ENCODE measurements at places on chromosomes 5 and 9. TPM values are rescaled to one million over a fixed set of nuclear protein-coding genes. Genes with fewer than 3 reads are reported as not detected.
A peak's percentile ranks its signal among the peaks of the same experiment; 100 is the strongest.

DNA sequence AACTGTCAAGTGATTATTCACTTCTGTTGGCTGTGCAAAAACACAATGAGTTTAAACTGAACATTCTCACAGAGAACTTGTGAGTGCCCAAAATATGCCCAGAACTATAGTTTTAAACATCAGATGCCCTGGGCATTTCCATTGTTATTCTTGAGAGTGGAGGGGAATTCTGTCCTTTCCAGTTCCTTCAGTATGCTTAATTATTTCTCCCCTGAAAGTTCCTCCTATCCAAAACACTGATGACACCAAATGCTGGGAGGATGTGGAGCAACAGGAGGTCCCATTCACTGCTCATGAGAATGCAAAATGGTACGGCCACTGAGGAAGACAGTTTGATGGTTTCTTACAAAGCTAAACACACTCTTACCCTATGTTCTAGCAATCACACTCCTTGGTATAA is 55.5 kb downstream of the ROR2 start:
- no peak for DNase-seq

GRCh38 chr5:58447226-58447625 is 12.7 kb downstream of the PLK2 start:
- DNase-seq: no peak

GRCh38 chr9:295576-295975 is 80.9 kb downstream of the DOCK8 start:
- DNase-seq: no peak

- no peak for DNase-seq
Observed at GRCh38 chr9:127651697-127652610, 39.9 kb downstream of the STXBP1 start.

DNA sequence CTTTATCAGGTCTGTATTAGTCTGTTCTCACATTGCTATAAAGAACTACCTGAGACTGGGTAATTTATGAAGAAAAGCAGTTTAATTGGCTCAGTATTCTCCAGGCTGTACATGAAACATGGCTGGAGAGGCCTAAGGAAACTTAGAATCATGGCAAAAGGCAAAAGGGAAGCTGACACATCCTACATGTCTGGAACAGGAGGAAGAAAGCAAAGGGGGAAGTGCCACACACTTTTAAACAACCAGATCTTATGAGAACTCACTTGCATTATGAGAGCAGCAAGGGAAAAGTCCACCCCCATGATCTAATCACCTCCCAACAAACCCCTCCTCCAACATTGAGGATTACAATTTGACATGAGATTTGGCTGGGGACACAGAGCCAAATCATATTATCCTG is 132.1 kb downstream of the PCSK1 start:
- no peak for DNase-seq

DNA sequence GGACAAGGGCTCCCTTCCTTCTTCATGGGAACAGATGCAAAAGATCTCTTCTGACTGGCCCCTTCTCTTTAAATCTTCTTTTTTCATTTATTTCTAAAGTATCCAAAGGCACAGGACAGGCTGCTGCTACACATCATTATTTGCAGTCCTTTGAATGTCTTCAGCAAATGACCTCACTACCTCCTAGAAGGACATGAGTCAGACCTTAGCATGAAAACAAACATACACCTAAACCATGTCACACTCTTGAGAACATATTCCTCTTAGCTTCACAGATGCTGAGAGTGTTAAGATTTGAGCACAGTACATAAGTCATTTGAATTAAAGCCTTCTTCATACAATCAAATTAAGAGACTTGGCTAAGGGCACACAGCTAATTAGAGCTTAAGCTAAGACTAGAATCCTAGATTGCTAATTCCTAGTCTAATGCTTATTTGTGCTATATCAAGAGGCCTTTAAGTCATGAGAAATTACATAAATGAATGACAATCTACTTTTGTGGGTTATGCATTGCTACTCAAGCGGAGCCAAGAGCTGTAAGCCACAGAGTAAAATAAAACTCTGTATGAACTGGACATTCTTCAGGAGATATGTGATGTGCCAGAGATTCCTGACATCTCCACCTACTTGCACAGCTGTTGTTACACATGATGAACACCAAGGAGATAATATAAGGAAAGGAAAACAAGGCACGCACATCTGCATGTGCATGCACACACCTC is 109.1 kb upstream of the PTGER4 start:
- no peak for DNase-seq

DNA sequence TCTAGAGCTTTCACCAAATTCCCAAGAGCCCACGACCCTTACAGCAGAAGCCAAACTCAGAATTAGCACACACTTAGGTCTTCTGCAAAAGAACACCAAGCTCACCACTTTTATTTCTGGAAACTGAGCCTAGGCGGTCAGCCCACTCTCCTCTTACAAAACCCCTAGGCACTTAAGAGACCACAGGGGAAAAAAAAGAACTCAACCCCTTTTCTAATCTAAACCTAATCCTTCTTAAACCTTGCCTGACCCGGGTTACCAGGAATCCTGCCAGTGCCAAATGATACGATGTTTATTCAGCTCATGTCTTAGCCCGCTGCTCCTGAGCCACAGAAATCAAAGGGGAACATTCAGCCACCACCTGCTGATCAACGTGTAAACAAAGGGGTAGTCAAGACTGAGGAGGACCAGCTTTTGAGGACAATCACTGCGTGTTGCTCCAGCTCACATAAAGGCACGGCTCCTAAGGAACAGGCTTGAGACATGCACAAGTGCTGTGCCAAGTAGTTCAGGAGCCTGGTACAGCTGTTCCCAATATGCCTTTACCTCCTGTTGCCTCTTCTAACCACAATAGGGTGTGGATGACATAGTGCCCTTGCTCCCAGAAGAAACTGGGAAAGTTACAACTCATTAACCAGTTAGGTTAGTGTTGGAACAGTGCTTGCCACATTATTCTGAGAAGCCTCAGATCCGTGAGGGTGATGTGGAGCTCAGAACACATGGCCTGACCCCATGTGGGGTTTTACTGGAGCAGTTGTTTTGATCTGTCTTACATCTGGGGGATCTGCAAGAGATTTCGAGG is 49.3 kb downstream of the ZFAND5 start:
- DNase-seq: peak; percentile 50

- DNase-seq: no peak
Observed at GRCh38 chr9:36433386-36433785, 33.3 kb upstream of the RNF38 start.

- no peak for DNase-seq
Observed at GRCh38 chr5:34998058-34998789, 49.5 kb downstream of the AGXT2 start.

DNA sequence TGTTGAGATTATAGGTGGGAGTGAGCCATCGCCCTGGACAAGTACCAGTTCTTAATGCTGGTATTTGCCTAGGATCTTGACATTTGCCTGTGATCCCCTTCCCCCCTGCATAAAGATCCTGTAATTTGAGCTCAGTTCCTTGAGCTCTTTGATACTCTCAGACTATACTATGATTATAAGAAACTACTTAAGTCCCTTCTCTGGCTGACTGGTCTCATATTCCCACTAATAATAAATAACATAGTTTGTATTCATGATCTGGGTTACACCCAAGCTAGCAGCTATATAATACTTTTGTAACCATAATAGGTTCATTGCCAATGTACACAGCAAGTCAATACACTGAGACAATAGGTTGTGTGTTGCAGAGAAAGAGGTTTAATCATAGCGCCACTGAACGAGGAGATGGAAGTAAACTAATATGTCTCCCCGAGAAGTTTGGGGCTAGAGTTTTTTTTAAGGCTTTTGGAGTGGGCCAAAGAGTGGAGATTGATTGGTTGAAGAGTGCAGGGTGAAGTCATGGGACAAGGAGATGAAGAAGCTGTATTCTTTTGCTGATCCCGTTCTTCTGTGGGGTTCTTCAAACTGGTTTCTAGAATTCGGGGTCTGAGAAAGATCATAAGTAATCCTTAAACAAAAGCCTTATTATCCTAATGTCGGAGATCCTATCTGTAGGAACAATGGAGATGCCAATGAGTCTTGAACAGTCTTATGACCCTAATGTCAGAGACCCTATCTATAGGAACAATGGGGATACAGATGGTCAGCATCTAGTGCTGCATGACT is 20.7 kb upstream of the SHOC1 start:
- no peak for DNase-seq

DNA sequence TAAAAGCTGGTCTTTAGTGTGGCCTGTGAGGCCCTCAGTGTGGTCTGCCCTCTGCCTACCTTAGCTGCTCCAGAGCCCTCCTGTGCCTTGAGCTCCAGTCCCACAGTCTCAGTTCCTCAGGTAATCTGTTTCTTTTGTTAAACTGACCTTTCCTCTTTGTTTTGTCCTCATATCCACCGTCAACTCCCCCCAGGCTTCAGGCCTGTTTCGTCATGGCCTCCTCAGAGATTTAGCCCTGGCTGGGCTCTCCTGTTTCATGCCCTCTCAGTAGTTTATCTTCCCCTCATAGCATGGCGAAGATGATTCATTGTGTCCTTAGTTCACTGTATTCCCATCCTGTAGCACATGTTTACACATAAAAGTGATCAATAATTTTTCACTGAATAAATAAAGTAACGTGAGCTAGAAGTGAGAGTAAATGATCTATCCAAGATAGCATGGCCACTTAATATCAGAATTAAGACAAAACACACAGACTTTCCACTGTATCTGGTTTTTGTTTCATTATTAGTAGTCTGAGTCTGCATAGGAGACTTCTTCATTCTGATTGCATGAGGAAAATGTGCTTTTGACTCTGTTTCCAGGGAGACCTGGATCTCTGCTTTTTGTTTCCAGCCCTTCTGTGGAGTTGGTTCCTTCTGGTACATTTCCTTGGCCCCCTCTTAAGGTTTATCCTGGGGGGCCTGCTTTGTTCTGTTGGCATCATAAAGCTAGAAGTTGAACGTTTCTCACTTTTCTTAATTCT is 70.5 kb downstream of the SNX24 start:
- no peak for DNase-seq

DNA sequence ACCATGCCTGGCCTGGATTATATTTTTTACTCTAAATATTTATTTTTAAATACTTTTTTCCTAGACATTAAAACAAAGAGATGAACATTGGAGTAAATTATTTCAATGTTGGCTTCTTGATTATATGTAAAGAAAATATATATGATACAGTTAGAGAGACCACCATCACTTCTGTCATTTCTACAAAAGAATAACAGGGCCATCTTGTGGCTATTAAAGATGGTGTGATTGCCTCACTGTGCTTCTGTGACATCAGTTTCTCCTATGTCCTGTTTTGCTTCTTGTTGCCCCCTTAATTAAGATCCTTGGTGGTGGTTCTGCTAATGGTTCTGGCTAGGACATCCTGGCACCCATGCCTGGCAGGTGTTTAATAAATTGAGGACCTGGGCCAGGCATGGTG is 32.9 kb downstream of the NDFIP1 start:
- DNase-seq: no peak

GRCh38 chr5:57441557-57441956 is 41.1 kb downstream of the ACTBL2 start:
- DNase-seq: no peak

- DNase-seq: no peak
Observed at GRCh38 chr9:131728546-131728910, 11.3 kb downstream of the RAPGEF1 start.

DNA sequence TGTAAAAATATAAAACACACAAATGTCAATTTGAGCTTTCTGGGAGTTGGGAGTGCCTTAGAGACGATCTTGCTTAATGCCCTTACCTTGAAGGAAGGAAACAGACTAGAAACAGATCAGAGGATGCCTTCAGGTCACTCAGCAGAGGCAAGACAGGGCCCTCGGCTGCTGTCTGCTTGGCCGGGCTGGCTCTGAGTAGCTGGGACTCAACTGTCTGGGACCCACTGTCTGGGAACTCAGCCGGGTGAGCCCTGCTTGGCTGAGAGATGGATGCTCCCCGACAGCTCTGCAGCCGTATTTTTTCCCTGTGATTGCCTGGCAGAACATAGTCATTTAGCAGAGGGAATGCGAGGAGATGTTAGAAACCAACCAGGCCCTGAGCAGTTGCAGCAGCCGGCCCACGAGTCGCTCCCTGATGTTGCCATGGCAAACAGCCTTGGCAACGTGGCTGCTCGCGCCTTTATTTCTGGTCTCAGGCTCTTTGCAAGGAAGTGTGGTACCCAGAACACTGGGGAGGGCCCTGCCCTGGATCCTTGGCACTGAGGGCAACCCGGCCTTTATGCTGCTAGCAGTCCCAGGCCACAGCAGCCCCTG is 10.9 kb downstream of the PPARGC1B start:
- DNase-seq: no peak

- no peak for DNase-seq
Observed at GRCh38 chr9:13586587-13587374, 307.3 kb upstream of the MPDZ start.

The IL4 gene
- not detected for total RNA-seq

The RASGRF2 gene
- total RNA-seq: 2.0 TPM

The MIGA2 gene
- total RNA-seq: 74.8 TPM

The AGXT2 gene
- not detected for total RNA-seq

The ARAP3 gene
- 1.1 TPM for total RNA-seq

The ANKRD34B gene
- not detected for total RNA-seq

The PCDHA6 gene
- total RNA-seq: 1.2 TPM

The PRR7 gene
- total RNA-seq: 2.5 TPM

The GOLM1 gene
- total RNA-seq: 96.1 TPM

Data from transverse colon (tissue), 4 donors.